Astrocyte (in vitro differentiated cells and primary cell): ENCODE measurements at places on chromosomes 5 and 9. TPM values are rescaled to one million over a fixed set of nuclear protein-coding genes. Genes with fewer than 3 reads are reported as not detected.

Gene TMEM174
- not detected in 2 replicates for total RNA-seq

Gene PCDHB4
- 1.0 and 1.1 TPM in 2 replicates for total RNA-seq

Gene PCDHGB3
- 0.10 and 0.14 TPM in 2 replicates for total RNA-seq

Gene PRELID2
- 9.2 and 9.9 TPM in 2 replicates for total RNA-seq

Gene PTCH1
- total RNA-seq: 18.0 and 21.3 TPM in 2 replicates

Gene KCNT1
- not detected in 2 replicates for total RNA-seq

Gene TMC1
- 0.10 TPM in 1 of 2 replicates, not detected in the other for total RNA-seq

Gene RNF180
- 4.6 and 5.4 TPM in 2 replicates for total RNA-seq

DNA sequence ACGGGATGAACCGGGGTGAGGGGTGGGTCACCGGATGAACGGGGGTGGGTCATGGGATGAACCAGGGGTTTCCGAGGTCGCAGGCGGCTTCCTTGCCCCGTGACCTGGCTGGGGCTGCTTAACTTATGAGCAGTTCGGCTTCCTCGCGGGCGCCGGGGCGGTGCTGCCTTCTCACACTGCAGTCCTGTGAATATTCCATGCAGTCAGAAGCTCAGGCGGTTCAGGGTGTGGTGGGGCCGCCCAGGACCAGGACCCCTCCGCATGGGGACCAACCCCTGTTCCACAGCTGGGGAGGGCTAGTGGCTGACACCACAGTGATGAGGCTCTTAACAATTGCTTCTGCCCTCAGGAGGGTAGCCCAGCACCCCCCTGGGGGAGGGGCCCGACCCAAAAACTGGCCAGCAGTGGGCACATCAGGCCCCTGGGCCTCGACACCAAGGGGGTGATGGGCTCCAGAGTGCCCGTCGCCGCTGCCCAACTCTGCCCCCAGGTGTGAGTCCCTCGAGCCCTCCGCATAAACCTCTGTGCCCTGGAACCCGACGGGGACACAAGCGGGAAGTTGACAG, 30.9 kb upstream of the SLC9A3 start:
- H3K27ac ChIP-seq: no peak overlapping the region
- no peak overlapping the region for H3K4me3 ChIP-seq
- no peak for DNase-seq

- no peak overlapping the region for H3K4me3 ChIP-seq
- peak; percentile 25 for DNase-seq
- no peaks in the 10 kb centered on the region for H3K27me3 ChIP-seq
- H3K27ac ChIP-seq: no peak overlapping the region
Observed at GRCh38 chr5:10111571-10111970, 138.1 kb downstream of the ATPSCKMT start.

GRCh38 chr9:99398241-99398640, 176.2 kb downstream of the SEC61B start:
- no peaks in the 10 kb centered on the region for H3K36me3 ChIP-seq
- no peaks in the 10 kb centered on the region for H3K4me1 ChIP-seq
- H3K27ac ChIP-seq: no peak overlapping the region
- DNase-seq: no peak
- no peaks in the 10 kb centered on the region for H3K27me3 ChIP-seq
- no peak overlapping the region for H3K4me3 ChIP-seq

DNA sequence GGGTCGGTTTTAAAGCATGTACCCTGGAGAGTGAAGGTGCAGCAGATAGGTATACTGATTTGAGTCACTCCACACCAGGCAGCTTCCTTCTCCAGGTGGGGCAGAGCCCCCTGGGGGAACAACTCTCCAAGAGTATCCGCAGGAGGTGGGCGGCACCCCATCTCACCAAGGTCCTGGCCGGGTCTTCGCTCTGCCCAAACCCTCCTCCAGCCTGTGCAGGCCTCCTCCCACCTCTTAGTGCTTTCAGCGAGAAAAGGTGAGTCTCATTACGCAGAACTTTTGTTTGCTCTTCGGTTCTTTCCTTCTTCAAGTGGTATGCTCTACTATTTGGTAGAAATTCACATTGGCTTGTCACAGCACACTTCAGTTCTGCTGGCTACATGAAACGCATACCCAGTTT, 13.7 kb downstream of the SPACA9 start:
- peaks cover 22% of the 10 kb centered on the region for H3K36me3 ChIP-seq
- H3K4me1 ChIP-seq: no peaks in the 10 kb centered on the region
- no peak for DNase-seq
- no peak overlapping the region for H3K4me3 ChIP-seq
- H3K27ac ChIP-seq: no peak overlapping the region

- no peaks in the 10 kb centered on the region for H3K27me3 ChIP-seq
- H3K4me1 ChIP-seq: peaks cover 18% of the 10 kb centered on the region
- H3K27ac ChIP-seq: no peak overlapping the region
- no peaks in the 10 kb centered on the region for H3K36me3 ChIP-seq
- no peak for DNase-seq
Observed at GRCh38 chr5:142998316-142999020, 228.3 kb downstream of the ARHGAP26 start.

- DNase-seq: no peak
- H3K27ac ChIP-seq: no peak overlapping the region
- H3K27me3 ChIP-seq: no peaks in the 10 kb centered on the region
- H3K4me3 ChIP-seq: no peak overlapping the region
- no peaks in the 10 kb centered on the region for H3K36me3 ChIP-seq
Observed at GRCh38 chr5:112630246-112631009, 107.3 kb upstream of the APC start.

GRCh38 chr5:72692651-72693442, 123.6 kb upstream of the TNPO1 start:
- no peaks in the 10 kb centered on the region for H3K36me3 ChIP-seq
- H3K4me1 ChIP-seq: no peaks in the 10 kb centered on the region
- H3K4me3 ChIP-seq: no peak overlapping the region

DNA sequence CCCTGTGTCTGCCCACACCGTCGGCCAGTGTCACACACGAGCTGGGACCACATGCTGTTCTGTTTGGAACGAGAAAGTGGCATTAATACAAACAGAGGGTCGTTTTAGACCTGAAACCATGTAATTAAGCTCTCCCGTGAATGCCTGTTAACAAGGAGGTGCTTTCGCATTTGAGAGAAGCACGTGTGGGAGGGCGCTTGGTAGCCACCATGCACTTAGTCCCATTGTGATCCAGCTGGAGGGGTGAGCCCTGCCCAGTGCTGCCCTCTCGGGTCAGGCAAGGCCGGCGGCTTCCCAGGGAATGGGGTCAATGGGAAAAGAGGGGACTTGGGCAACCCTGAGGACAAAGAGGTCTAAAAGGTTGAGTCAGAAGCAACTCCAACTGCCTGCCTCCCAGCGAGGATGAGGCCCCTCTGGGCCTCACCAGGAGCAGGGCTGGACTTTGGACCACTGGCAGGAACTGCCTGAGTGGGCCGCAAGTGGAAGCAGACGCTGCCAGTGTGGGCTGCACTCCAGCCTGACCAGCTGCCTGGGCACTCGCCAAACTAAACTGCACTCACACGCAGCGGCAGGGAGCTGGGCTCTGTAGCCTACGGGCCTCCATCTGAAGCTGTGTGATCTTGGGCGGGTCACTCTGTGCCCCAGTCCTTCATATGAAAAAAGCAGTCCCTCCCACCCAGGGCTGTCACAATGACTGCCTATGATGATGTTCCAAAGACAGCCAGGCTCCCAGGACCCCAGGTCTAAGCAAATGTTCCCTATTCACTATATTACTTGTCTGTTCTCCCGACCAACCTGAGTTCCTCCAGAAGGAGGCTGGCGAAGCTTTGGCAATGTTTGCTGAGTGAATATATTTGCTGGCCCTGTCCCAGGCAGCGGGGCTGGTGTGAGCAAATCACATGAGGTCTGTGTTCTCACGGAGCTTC, 195.7 kb downstream of the CDK5RAP2 start:
- H3K4me3 ChIP-seq: no peak overlapping the region
- H3K27me3 ChIP-seq: no peaks in the 10 kb centered on the region
- peak; percentile 70 for DNase-seq
- peaks cover 4% of the 10 kb centered on the region for H3K36me3 ChIP-seq

- H3K4me3 ChIP-seq: no peak overlapping the region
- H3K36me3 ChIP-seq: no peaks in the 10 kb centered on the region
- no peaks in the 10 kb centered on the region for H3K27me3 ChIP-seq
- no peak overlapping the region for H3K27ac ChIP-seq
Observed at GRCh38 chr5:72509401-72509800, 2.2 kb upstream of the ZNF366 start.

DNA sequence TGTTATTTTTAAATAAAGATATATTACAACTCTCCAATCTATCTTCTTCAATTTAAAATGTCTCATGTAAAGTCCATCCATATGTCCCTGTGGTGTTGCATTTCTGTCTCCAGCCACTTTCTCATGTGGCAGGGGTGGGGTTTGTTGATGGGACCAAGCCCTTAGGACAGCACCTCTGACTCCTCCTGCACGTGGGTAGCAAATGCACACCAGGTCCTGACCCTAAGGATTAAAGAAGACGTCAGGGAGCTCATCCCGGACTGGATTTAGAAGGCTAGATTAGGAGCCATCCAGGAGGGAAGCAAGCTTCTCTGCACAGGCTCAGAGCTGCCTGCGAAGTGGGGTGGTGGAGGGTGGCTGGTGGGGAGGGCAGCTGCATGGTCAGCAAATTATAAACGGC, 38.9 kb upstream of the FAM120AOS start:
- DNase-seq: no peak
- H3K4me3 ChIP-seq: no peak overlapping the region
- H3K36me3 ChIP-seq: peaks cover 20% of the 10 kb centered on the region
- no peaks in the 10 kb centered on the region for H3K4me1 ChIP-seq
- H3K27me3 ChIP-seq: no peaks in the 10 kb centered on the region

DNA sequence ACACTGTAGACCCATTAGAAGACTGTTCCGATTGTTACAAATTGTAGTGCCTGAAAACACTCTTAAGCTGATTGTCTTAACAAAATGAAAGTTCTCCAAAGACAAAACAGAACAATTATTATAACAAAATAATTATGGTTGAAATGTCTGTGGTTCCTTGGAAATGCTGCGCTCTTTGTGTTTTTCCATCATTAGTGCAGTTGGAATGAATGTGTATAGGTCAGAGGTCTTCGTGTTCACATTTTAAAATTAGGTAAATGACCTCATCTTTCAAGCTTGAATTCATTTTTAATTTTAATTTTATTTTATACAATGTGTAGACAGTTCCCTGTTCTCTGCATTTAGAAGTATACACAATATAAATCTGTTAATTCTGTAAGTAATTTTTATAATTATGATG, 56.7 kb upstream of the NXNL2 start:
- DNase-seq: peak; percentile 60
- peak overlapping the region; percentile 2 for H3K4me3 ChIP-seq
- H3K27ac ChIP-seq: peak overlapping the region; percentile 94

- peaks cover 39% of the 10 kb centered on the region for H3K4me1 ChIP-seq
- DNase-seq: no peak
- no peak overlapping the region for H3K27ac ChIP-seq
- H3K4me3 ChIP-seq: no peak overlapping the region
- H3K27me3 ChIP-seq: peaks cover 2% of the 10 kb centered on the region
- H3K36me3 ChIP-seq: no peaks in the 10 kb centered on the region
Observed at GRCh38 chr5:150616506-150616905, 24.0 kb upstream of the SYNPO start.

- H3K36me3 ChIP-seq: no peaks in the 10 kb centered on the region
- no peak overlapping the region for H3K27ac ChIP-seq
- DNase-seq: no peak
- no peak overlapping the region for H3K4me3 ChIP-seq
- no peaks in the 10 kb centered on the region for H3K27me3 ChIP-seq
Observed at GRCh38 chr9:5448016-5448415, 2.3 kb upstream of the CD274 start.

- no peaks in the 10 kb centered on the region for H3K36me3 ChIP-seq
- no peak overlapping the region for H3K27ac ChIP-seq
- peaks cover 7% of the 10 kb centered on the region for H3K27me3 ChIP-seq
- H3K4me1 ChIP-seq: peaks cover 13% of the 10 kb centered on the region
Observed at GRCh38 chr9:33185406-33185805, 18.3 kb upstream of the B4GALT1 start.

GRCh38 chr5:102221949-102222348, 74.1 kb downstream of the SLCO4C1 start:
- no peak overlapping the region for H3K27ac ChIP-seq
- no peaks in the 10 kb centered on the region for H3K4me1 ChIP-seq
- no peak overlapping the region for H3K4me3 ChIP-seq
- DNase-seq: no peak
- no peaks in the 10 kb centered on the region for H3K36me3 ChIP-seq

DNA sequence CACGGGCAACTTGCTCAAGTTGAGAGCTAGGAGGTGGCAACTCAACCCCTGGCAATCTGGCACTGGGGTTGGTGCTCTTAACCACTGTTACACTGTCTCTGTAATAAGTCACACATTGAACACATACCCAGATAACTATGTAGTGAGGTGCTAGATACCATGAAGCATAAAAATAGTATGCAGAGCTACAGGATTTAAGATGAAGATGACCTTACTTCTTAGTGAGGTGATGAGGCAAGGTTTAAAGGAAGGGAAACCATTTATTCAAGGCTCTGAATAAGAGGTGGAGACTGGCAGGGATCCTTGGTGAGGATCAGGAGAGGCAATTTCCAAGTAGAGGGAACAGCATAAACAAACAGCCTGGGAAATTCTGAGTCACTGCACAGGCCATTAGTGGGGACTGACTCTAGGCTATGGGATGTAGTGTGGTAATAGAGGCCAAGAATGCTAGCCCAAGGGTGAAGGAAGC, 67.6 kb upstream of the NR3C1 start:
- H3K27me3 ChIP-seq: no peaks in the 10 kb centered on the region
- no peaks in the 10 kb centered on the region for H3K36me3 ChIP-seq
- peaks cover 9% of the 10 kb centered on the region for H3K4me1 ChIP-seq
- no peak overlapping the region for H3K4me3 ChIP-seq
- peak overlapping the region; percentile 23 for H3K27ac ChIP-seq
- DNase-seq: peak; percentile 67

DNA sequence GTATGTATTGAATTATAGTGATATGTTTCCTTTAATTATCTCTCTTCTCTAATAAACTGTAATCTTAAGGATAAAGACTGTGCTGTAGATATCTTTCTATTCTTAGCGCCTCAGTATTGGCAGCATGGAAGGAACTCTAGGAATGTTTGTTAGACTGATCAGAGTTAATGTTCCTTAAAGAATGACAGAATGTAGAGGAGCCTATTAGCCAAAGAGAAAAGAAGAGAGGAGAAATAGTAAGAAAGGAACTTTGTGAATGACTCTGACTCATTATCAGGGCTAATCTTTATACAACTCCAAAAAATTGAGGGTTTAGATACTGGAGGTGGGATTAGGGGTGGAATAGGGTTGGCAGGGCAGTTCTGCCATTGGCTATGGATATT, 59.0 kb upstream of the NUDT12 start:
- no peaks in the 10 kb centered on the region for H3K36me3 ChIP-seq
- no peaks in the 10 kb centered on the region for H3K4me1 ChIP-seq
- H3K27ac ChIP-seq: no peak overlapping the region
- DNase-seq: peak; percentile 70
